Renal cortical epithelial cell (primary cell): ENCODE measurements at places on chromosomes 2 and 18.
A peak's percentile ranks its signal among the peaks of the same experiment; 100 is the strongest.

DNA sequence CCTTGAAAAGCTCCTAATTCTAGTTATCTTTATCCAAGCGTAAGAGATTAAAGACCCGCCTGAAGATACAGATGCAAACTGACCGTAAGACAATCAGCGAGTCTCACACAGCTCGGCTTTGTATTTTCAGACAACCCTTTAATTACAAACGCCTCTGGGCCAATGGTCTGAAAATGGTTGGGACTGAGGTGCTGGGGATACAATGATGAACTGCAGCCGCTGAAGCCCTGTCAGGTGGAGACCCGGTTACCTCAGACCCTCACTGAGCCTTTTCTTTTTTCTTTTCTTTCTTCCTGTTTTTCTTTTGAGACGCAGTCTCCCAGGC, 715 bp upstream of the CFAP36 start:
- DNase-seq = peak; percentile 9

DNA sequence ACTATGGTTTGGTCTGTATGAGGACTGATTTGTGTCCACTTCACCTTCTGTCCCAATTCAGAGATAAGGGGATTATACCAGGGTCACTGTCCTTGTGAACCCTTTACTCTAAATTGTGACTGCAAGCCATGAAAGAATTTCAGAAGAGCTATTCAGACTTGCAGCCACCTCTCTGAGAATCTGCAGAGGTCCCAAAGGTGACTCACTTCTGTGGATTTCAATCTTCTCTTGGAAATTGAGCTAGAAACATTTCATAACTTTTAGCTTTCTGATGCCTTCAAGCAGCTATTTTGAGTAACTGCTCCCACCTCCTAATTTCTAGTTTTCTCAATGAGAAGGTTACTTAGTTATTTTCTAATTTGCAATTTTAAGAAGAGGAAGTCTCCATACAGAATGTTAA, 1242.4 kb upstream of the ACVR2A start:
- peak; percentile 30 for DNase-seq

DNA sequence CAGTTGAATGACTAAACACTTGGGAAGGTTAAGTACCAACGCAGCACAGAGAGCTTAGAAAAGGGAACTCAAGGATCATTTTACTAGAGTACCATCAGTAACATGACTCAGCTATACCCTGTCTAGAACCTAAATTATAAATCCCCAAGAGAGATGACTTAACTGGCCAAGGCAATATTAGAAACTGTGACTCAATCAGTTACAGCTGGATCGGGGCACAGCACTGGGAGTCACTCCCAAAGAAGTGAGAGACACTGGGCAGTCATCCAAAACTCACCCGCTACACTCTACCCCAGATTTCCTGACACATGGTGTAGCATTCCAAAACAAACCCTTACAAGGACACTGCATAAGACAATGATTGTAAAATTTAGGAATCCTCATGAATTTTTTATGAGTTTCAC, 17.7 kb downstream of the IWS1 start:
- peak; percentile 97 for DNase-seq

DNA sequence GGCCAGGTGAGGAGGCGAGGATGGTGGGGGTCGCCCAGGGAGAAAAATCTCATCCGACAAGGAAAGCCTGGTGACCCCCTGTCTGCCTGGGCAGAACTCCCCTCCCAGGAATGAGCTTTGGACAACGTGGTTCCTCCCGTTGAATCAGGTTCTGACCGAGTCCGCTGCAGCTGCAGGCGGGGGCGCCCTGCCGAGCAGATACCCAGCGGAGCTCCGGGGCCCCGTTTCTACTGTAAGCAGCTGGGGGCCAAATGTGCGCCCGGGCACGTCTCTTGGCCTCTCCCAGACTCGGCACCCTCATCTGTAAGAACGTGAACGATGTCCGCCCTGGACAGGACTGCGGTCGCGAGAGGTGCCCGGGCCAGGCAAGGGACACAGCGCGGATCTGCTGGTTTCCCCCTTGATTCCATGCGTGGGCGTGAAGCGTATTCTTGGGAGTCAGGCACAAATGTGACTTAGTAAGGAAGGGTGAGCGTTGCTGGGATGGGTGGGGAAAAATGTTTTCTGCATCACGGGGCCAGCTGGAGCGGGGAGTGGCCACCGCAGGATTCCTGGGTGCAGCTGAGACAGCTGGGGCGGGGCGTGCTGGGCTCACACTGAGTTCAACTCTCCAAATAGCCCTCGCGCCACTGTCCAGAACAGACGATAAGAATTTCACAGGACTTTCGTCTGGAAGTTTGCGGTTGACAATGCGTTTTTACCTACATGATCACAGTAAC, 20.2 kb upstream of the TUBB6 start:
- DNase-seq = peak; percentile 86

DNA sequence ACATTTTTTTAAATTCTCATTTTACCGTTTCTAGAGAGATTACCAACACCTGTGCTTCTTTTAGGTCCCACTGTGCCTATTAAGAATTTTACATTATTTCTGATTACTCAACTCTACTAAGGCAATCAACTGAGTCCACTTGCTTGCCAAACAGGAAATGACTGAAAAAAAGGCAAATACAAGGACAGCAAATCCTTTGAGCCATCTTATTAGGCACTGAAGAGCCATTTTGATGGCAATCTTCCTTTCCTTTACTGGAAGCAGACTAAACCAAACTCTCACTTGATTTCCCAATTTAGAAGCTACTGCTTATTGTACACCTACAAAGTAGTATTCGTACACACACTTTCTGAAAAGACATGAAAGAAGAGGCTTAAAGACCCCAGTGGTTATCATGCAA, 121.4 kb upstream of the COL3A1 start:
- peak; percentile 39 for DNase-seq

DNA sequence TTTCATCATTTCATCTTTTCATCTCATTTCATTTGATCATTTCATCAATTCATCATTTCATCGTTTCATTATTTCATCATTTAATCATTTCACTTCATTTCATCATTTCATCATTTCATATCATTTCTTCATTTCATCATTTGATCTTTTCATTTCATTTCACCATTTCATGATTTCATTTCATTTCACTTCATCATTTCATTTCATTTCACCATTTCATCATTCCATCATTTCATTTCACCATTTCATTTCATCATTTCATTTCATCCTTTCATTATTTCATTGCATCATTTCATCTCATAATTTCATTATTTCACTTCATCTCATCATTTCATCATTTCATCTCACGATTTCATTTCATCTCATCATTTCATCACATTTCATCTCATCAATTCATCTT, 127.8 kb downstream of the ANKRD30BL start:
- DNase-seq = no peak

DNA sequence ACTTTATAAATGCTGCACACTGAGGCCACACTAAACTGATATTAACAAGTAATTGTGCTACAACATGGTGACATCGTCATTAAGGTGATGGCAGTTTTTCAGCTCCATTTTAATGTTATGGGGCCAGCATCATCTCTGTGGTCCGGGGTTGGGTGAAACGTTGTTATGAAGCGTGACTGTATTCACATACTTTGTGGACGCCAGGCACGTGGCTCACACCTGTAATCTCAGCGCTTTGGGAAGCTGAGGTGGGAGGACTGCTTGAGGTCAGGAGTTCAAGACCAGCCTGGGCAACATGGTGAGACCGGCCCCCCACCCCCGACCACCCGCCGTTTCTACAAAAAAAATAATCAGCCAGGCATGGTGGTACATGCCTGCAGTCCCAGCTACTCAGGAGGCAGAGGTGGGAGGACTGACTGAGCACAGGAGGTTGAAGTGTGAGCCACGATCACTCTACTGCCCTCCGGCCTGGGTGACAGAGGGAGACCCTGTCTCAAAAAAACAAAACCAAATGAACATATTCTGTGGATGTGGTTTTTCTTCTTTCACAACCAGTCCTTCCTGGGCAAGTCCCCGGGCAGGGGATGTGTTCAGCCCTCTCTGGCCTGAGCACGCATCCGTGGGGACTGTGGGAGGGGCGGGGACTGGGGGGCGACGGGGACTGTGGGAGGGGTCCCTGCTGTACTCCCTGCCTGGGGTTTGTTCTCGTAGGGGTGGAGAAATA, 12.9 kb upstream of the GAL3ST2 start:
- no peak for DNase-seq

DNA sequence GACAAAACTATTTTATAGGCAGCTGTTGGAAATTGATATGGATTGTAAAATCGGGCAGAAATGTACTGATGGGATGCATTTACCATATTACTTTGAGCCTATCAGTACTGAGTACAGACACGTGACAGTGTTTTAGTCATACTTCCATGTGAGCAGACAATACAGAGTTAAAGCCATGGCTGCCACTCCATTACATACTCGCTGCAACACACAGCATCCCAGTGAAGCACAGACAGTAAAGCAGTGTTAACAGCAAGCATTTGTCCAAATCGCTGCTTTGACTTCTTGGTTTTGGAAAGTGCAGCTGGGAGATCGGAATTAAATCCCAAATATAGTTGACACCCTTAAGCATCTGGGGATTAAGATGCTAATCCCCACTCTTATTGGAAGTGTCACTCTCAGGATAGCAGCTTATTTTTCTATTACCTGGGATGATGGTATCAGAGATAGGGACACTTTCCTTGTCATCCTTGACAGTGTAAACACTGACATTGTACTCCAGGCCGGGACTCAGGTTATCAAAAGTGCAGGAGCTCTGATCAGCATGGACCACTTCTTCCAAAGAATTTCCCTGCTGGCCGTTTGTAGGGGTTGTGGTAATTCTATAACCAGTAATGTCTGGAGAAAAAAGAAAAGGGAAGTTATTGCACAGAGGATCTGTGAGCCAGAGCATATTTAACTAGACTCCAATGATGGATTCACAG, 41.6 kb downstream of the FN1 start:
- no peak for DNase-seq

- DNase-seq = no peak
Observed at GRCh38 chr18:22932885-22933205, 283 bp upstream of the RBBP8 start.

DNA sequence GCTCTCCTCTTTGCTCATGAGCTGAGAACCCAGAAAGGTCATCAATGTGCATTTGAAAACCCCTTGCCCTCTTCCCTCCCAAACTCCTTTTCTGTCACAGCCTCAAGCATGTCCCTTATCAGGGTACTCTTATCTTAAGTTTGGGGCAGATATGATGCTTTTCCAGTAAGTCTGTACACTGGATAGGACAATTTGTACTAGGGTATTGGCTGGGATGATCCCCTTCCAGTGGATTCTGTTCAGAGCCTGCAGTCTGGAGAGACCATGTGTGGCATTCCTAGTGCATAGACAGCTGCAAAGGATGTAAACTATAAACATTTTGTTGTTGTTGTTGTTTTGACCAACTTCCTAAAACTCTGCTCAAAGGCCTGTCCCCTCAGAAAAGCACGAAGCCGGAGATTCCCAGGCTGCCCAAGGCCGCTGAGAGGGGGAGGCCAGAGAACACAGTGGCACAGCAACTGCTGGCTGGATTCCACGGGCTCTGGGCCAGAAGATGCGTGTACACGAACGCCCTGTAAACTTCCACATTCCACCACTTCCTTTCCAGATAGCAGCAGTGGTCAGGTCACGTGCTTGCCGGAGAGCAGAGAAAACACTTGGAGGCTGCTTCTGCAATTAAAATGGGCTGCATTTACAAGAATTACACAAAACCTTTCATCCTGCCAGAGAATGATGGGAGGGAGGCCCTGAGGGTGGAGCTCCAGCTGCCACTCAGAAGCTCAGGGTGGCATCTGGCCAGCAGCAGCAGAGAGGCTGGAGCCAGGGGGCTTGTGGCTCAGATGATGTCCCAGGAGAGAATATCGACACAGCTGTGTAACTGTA, 42.1 kb downstream of the BMP10 start:
- peak; percentile 96 for DNase-seq

DNA sequence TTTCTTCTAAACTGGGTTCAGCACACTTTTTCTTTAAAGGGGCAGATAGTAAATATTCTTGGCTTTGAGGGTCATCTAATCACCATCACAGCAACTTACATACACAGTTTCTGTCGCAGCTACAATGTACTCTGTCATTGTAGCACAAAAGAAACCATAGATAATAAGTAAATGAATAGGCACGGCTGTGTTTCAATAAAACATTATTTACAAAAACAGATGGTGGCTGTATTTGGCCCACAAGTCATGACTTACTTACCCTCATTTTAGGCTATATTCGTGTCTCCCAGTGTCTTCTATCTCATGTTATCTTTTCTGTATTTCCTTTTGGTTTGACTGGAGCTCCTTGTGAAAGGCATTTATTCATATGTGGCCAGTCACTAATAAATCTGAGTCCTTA, 168.3 kb downstream of the MAP2 start:
- DNase-seq = no peak

GRCh38 chr2:5618271-5618670, 73.9 kb upstream of the SOX11 start:
- no peak for DNase-seq

DNA sequence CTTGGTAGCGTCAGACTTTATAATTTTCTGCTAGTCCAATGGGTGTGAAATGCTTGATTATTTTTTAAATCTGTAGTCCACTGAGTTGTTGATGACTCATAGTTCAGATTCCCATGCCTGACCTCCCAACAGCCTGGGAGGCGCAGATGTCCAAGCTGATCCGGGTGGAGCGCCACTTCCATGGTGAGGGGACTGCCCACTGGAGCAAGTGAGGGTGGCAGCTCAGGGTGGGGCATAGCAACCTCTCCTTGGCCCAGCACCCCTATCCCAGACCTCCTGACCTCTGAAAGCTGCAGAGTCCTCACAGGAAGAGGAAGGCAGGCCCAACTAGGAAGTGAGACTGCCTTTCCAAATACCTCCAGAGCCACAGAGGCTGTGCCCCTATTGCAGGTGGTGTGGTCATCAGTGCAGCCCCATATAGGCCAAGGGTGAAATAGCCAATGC, 4.4 kb downstream of the MAL start:
- peak; percentile 85 for DNase-seq

DNA sequence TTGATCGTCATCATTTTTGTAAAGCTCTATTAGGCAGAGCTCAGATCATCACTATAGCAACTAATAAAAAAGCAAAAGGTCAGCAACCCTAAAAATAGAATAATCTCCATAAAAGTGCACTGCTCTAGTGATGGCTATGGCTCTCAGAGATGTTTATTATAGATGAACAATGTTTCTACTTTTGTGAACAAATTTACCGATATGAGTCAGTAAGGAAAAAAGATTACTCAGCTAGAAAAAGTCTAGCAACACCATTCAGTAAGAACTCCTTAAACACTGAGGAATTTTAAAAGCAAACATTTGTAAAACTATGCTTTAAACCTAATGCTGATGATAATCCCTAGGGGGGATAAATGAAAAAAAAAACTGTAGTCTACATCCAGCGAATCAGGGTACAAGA, 69.6 kb downstream of the ACVR1C start:
- peak; percentile 11 for DNase-seq

- DNase-seq = peak; percentile 31
Observed at GRCh38 chr2:151638191-151638933, 95.9 kb downstream of the NEB start.

DNA sequence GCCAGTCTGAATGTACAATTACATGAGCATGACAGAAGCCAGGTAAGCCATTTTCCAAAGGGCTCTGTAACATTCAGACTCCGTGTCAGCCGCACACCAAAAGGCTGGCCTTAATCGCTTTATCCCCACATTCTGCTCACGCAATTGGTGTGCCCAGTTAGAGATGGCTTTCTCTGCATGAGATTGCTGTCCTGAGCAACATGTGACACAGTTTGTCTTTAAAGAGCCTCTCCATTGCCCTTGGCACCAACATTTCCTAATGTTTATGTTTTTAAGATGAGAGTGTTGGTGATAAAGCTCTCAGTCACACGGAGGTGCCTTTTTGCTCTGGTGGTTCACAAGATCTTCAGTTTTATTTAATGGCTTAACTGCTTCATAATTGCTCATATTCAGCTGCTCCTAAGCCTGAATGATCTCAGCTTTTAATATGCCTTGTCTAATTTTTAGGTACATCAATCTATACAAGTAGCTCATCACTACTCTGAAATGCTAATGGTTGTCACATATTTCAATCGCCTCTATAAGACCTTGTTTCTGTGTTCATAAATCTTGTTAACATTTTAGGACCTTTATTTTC, 164.8 kb upstream of the ACVR2A start:
- DNase-seq = no peak
